ENCODE measurements at places on chromosomes 5 and 9.

GRCh38 chr5:102807878-102808502, 52.9 kb downstream of the PAM start:
- DNase-seq, result no peak

GRCh38 chr9:116953271-116953670, 266.2 kb downstream of the TRIM32 start:
- no peak for DNase-seq

GRCh38 chr5:72622170-72622760, 115.1 kb upstream of the ZNF366 start:
- DNase-seq, result no peak

DNA sequence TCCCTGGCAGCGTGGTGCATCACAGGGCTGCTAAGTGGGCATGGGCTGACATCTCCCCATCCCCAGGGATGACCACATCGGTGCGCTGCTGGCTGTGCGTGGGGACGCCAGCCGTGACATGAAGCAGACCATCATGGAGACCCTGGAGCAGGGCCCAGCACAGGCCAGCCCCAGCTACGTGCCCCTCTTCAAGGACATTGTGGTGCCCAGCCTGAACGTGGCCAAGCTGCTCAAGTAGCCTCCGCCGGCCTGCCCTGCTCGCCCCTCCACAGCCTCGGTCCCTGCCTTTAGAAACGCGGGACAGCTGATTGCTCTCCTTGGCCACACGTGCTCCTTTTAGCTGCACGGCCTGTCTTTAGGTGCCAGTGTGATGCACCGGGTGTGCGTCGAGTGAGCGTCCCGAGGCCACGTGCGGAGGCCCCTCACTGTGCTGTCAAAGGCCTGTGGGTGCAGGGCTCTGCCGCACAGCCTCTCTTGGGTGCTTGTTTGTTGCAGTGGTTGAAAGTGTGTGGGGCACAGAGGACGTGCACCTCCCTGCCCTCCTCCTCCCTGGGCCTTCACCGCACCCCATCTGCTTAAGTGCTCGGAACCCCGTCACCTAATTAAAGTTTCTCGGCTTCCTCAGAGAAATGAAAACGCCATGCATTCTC, 23.8 kb downstream of the EXOC3 start:
- DNase-seq, result no peak

GRCh38 chr5:41863871-41864486, 6.2 kb downstream of the OXCT1 start:
- DNase-seq, result no peak

Data from CD4-positive, alpha-beta T cell treated with Interleukin-2 at 100 ng/mL for 4 hours (primary cell).